CD4-positive, alpha-beta T cell treated with Interleukin-10 for 1 hour (primary cell): ENCODE measurements at places on chromosomes 12 and 14.

DNA sequence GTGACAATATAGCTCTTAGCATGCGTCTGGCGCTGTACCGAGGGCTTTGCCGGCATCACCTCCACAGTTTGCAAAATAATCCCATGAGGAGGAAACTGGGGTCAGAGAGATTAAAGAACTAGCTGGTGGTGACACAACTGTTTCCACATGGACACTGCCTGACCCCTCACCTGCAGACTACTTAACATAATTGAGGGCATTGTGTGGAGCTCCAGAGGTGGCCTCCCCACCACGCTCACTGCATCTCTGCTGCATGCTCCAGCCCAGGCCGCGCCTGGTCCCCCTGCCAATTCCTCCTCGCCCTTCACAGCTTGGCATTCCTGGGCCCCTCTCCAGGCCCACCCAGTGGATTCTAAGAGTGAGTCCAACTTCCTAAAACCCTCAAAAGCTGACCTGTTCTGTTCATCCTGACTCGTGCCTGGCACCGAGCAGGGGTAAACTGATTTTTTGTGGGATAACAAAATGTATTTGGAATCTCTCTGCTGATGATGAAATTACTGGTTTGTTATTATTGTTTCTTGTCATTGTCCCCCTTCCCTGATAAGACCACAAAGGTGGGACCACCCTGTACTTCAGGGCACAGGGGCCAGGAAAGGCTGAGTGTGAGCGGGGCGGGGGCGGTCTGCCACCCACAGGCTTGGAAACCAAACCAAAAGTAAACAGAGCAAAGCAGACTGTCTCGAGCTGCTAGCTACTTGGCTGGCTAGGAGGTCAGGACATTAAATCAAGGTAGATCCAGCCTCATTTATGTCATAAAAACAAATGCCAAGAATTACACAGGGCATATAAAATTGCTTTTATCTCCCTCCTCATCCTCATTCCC lies 40.6 kb downstream of the CHGA start:
- no peak for DNase-seq

- DNase-seq = no peak
Observed at GRCh38 chr12:117360222-117360550, 1.2 kb downstream of the NOS1 start.

DNA sequence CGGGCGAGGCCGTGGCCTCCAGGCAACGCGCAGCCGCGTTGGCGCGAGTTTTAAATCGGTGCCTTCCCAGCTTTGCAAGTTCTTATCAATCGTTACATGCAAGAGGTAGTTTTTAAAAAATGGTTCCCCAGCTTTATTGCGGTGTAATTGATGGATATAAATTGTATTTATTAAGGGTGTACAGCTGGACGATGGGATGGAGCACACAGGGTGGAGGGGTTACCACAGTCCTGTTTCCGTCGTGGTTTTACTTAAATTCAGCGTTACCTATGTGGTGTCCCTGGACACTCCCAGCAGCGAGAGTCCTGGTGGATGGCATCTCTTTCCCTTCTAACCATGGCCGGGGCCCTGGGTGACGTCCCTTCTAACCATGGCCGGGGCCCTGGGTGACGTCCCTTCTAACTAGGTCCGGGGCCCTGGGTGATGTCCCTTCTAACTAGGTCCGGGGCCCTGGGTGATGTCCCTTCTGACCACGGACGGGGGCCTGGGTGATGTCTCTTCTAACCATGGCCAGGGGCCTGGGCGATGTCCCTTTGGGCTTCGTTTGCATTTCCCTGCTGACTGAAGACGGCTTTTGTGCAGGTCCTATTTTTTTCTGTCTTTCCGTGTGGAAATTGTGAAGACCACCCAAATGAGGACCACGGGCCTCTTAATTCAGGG lies 97.9 kb downstream of the TNFAIP2 start:
- DNase-seq = no peak

GRCh38 chr14:67502867-67503266 lies 14.3 kb upstream of the TMEM229B start:
- no peak for DNase-seq

- no peak for DNase-seq
Observed at GRCh38 chr14:50936016-50936340, 8.3 kb downstream of the PYGL start.

DNA sequence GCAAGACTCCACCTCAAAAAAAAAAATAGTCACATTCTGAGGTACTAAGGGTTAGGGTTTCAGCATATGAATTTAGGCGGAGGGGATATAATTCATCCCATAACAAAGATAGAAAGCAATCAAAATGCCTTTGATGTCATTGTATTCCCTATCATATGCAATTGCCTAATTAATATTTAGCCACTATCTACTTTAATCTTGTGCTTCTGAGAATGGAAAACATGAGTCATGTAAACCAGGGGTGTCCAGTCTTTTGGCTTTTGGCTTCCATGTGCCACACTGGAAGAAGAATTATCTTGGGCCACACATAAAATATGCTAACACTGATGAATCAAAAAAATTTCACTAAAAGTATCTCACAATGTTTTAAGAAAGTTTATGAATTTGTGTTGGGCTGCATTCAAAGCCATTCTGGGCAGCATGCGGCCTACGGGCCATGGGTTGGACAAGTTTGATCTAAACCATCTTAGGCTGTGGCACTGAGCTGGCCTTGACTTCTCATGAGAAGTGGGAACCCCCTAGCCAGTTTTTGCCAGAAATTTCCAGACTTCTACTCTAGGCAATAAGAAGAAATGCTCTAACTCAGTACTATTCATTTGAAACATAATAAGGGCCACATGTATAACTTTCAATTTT lies 219.8 kb downstream of the PTPRO start:
- DNase-seq = no peak

DNA sequence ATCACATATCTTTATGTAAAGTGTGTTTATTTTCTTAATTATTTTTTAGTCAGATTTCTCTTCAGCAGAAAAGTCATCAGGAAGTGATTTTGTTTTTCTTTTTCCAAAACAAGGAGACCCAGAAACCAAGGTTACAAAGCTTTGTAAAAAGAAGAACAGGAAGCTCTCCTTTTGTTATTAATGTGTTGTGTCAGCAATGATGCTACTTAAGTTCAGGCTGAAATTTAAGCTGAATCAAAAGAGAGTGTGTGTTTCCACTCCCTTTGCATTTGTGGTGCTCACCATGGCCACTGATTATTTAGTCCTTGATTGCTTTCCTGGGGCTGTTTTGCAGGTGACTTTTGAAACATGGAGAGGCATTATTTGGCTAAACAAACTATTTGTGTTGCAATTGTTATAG lies 155.3 kb upstream of the ATP2B1 start:
- peak; percentile 78 for DNase-seq

GRCh38 chr12:89163918-89164317 lies 188.4 kb downstream of the DUSP6 start:
- no peak for DNase-seq

DNA sequence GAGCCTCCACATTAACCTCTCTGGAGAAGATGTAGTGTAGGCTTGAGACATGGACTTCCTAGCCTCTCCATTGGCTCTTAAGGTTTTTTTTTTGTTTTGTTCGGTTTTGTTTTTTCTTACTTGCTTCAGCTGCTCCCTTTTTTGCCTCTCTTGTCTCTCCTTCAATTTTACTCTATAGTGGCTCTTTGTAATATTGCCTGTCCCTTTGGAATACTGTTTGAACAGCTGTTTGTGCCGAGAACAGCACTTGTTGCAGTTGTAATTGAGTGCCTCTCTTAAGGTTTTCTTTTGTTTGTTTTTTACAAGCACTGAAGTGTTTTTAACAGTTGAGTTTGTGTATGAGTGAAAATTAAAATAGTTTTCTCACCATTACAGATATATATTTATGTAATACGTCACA lies 567.7 kb downstream of the LRFN5 start:
- no peak for DNase-seq

GRCh38 chr12:1993871-1994371 lies 10.3 kb downstream of the DCP1B start:
- peak; percentile 61 for DNase-seq

GRCh38 chr14:53384536-53384935 lies 231.4 kb upstream of the DDHD1 start:
- no peak for DNase-seq

DNA sequence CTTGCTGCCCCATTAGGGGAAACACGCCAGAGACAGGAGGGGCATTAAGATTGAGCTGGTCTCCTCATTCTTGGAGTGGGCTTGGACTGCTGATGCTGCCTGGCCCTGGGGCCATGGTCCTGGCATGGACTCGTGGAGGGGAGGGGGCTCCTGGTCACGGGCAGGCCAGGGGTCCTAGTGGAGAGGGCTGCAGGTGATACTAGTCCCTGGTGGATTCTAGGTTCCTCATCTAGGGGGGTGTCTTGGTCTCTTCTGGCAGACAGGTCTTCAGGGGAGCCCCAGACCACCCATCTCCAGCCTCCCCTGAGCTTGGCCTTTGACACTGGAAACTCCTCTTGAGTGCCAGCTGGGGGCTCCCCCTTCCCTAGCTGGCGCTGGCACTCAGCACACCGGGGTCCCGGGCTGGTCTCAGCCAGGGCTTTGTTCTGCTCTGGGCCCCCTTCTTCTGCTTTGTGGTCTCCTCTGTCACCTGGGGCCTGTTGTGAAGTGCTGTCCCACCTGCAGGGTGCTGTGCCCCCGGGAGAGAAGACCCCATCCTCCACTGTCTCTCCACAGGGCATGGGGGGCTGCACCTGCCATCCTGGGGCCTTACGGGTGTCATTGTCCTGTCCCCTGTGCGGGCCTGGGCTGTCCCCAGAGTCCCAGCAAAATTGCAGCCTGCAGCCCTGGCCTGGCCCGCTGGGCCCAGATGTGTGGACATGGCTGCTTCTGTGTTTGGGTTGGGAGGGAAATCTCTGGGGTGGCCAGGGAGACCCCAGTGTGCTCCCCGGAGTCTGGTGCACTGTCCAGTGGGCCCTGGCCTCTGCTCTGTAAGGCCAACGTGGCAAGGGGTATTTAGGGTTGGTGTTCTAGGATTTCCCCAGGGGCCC lies 2.3 kb downstream of the KIF26A start:
- no peak for DNase-seq

DNA sequence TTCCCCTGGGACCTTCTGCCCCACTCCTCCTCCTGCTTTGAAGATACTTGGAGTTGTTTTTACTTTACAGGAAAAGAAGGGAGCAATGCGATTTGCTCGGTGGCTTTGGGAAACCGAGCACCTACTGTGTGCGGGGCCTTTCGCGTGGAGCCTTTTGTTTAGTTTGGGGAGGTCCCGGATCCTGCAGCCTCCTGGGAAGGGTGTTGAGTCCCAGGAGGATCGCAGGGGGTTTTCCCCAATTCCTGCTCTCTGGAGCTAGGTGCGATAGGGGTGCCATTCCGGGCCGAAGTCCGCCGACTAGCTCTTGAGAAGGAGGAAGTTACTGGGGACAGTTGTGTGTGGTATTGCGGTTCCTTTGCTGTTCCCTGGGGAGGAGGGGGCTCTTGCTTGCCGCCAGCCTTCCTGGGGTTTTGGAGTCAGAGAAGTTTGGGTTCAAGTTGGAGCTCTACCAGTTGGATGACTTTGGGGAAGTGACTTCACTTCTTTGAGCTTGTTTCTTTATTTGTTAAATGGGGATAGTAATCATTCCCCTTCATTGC lies 1.1 kb downstream of the BRI3BP start:
- no peak for DNase-seq

GRCh38 chr12:13066459-13066858 lies 22.3 kb downstream of the FAM234B start:
- peak; percentile 2 for DNase-seq

DNA sequence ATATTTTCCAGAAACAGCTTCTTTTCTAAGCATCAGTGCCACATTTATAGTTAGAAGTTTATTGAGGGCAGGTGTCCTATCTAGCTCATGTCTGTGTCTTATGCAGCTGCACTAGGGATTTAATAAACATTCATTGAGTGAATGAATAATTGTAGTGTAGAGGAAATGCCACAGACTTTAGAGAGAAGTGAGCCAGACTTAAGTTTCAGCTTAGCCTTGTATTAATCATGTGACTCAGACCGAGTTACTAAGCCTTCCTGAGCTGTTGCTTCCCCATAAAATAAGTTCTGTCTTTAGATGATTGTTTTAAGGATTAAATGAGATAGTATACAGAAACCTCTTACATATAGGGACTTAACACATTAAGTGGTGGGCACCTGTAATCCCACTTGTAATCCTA lies 236.1 kb upstream of the DDHD1 start:
- DNase-seq = no peak

DNA sequence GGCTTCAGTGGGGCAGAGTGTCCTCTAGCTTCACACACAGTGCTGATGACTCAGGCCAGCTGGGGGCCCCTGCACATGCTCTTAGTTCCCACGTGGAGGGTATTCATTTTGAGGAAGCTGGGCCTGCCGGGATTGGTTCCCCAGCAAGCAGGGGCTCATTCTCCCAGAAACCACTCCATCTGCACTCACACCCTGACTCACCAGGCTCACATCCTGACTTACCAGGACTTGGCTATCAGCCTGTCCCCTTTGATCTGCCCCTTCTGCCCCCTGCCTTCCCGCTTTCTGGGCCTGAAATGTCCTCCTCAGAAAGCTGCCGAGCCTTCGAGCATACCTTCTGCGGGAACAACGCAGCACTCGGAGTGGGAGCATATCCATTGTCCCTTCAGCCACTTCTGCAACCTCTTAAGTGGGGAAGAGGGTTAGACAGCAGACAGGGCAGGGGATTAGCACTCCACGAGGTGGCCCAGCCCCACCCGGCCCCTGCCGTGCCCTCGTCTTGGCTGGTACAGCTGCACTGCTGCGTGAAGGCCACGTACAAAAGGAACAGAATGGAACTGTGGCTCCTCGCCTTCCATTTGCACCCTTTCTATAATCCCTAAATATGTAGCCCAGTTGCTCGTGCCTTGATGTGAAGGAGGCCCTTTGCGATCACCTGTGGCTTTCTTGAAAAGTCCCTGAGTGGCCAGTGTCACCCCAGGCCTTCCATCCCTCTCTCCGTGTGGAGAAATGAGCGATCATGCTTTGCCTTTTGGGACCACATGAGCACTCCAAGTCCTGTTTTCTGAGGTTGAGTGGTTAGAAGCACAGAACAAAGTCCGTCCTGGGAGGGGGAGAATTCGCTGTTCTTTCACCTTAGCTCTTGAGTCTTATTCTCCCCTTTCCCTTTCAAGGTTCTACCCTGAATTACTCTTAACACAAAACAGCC lies 26.1 kb downstream of the TPCN1 start:
- no peak for DNase-seq

GRCh38 chr14:35985474-35986218 lies 159.5 kb downstream of the BRMS1L start:
- DNase-seq = no peak

- peak; percentile 50 for DNase-seq
Observed at GRCh38 chr12:107990325-107990724, 138.8 kb upstream of the WSCD2 start.

GRCh38 chr12:65660836-65661235 lies 163.4 kb upstream of the HMGA2 start:
- no peak for DNase-seq
